Stimulated activated CD4-positive, alpha-beta T cell treated with anti-CD3 and anti-CD28 coated beads, Interleukin-2, amount 100 ng/mL, for 24 hours (primary cell): ENCODE measurements at places on chromosomes 5 and 9.

DNA sequence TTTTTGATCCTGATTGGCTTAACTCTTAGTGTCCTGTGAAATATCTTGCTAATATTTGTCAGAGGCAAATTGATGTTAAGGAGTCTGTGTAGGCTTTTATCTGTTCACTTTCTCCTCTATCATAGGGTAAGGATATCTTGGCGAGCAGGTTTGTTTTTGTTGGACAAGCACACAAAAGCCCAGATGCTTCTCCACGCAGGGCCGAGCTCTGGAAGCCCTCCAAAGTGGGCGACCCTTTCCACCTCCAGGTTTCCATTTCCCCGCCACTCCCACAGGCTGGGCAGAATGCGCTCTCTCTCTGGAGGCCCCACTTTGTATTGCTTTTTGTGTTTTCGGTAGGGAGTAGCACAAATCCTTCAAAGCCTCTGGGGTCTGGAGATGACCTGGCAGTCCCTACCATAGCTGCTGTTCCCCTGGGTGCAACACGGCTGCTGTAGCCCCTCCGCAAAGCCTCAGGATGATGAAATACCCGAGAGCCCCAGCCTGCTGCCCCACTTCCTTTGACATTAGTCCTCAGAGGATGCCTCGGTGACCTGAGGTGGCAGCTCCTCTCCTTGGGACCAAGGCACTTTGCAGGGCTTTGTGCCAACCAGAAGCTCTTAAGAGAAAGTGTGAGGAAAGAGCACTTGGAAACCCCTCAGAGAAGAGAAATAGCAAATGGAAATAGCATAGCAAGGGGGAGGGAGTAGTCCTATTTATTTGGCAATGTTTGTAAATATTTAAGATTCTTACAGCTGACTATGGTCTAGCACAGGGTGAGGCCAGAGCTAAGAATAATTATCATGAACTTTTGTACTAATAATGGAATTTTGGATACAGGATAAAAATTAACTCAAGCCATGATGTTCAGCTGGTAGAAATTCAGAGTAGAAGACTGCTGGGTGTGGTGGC is 122.8 kb downstream of the ARHGEF28 start:
- DNase-seq, result no peak

GRCh38 chr9:13590996-13591395 is 311.5 kb upstream of the MPDZ start:
- no peak for DNase-seq

GRCh38 chr5:161134956-161135355 is 282.9 kb upstream of the ATP10B start:
- no peak for DNase-seq

DNA sequence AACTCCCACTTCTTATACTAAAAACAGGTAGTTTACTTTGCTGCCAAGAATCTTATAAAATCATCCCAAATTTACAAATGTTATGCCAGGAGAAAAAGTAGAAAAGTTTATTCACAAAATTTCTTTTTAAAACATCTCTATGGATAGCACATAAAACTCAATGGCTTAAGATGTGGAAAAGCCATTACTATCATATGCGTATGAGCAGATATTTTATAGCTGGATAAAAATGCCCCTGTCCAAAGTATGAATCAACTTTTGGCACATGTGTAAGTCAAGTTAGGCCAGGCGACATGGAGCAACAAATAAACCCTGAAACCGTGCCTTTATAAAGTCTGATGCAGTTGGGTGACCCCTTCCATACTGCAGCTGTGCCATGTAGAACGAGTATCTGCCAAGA is 38.6 kb upstream of the FBP1 start:
- no peak for DNase-seq

GRCh38 chr5:2536632-2537377 is 214.7 kb downstream of the IRX2 start:
- no peak for DNase-seq

GRCh38 chr5:53063791-53064190 is 45.8 kb downstream of the MOCS2 start:
- DNase-seq, result no peak

DNA sequence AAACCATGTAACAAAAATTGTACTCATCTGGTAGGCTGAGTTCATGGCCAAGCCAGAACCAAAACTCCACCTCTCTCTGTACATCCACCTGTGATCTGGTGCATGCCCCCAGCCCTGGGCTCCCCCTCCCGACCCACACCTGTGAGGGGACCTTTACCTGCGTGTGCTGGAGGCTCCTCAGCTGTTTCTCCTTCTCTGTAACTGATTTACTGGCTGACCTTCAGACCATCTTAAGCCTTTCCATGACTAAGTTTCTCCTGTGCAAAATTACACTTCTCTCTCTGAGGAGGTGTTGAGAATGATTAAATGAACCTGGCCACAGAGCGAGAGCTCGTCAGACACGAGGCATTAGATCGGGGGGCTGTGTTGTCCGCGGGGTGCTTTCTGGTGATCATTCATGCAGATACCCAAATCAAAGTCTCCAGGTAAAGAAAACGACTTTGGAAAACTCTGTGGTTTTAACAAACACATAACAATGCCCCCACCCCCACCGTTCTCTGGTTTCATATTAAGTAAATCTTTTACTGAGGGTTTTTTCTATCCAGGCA is 136.4 kb downstream of the SEMA5A start:
- DNase-seq, result no peak

DNA sequence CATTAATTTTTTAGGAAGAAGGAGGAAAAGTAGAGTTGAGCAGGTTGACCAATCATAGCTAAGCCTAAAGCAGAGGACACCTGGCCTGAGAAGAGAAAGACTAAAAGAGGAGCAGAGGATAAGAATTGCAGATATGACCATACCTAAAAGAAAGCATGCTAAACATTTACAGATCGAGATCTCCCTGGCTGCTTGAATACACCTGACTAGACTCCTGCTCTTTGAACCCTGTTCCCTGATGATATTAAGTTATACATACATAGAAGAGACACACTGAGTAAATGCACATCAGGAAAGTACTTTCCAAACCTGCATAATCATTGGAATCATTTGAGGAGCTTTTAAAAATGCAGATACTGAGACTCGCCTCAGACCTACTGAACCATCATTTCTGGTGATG is 232.3 kb upstream of the ELL2 start:
- no peak for DNase-seq

GRCh38 chr9:34665067-34665380 is 2.6 kb upstream of the CCL27 start:
- DNase-seq, result no peak

GRCh38 chr5:112914584-112914983 is 7.4 kb downstream of the REEP5 start:
- DNase-seq, result no peak

- DNase-seq, result no peak
Measured at GRCh38 chr9:72577212-72577753, 55.9 kb downstream of the TMC1 start.

DNA sequence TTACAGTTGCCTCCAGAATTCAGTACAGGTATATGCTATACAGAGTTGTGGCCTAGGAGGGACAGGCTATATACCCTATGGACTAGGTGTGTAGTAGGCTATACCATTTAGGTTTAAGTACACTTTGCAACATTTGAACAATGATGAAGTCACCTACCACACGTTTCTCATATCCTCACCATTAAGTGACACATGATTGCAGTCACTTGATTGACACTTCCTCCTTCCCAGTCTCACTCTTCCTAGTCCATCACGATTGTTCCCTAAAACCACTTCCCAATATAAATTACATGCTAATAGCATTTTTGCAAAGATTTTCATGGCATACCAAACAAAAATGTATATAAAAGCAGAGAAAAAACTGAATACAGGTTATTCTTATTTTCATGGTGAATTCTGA is 312.2 kb downstream of the EPB41L4A start:
- DNase-seq, result no peak

DNA sequence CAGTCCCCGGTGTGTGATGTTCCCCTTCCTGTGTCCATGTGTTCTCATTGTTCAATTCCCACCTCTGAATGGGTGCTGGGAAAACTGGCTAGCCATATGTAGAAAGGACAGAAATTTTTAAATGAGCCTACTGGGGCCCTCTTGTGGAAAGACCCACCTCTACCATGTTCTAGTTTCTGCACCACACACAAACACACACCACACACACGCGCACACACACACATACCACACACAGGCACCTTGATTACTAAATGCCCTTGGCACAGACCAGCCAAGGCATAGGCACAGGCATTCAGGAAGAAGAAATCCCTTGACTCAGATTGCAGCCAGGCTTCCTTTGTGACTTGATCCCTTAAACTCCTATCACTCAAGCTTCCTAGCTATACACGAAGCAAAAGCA is 60.5 kb downstream of the SIL1 start:
- DNase-seq, result no peak

DNA sequence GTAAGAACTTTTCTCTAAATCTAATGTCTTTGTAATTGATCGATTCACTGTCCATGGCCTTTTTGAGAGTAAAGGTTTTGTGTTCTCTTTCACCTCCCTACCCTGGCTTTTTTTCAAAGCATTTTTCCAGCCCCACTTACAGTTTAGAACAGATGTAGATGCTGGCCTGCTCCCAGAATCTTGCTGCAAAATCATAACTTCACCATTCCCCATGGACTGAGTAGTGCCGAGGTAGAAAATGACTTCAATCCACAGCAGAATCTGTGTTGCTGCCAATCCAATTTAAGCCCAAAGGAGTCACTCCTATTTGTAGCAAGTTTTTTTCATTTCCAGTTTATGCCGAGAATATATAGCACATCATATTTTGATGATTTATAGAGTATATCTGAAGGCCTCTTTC is 46.5 kb upstream of the CEMIP2 start:
- DNase-seq, result no peak

DNA sequence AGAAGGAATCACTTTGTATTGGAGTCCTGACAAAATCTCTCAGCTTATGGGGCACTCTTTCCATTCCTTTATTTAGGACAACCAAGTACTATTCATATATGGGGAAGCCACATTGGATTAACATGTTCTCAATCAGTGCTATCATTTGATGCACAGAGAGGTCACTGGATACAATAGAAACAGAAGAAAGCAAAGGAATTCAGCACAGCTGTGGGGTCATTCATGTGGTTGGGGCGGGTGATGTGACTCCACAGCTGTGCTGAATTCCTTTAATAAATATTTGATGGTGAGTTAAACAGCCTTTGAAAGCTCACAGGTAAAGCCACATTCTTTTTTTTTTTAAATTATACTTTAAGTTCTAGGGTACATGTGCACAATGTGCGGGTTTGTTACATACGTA is 854 bp upstream of the TEX48 start:
- DNase-seq, result no peak

DNA sequence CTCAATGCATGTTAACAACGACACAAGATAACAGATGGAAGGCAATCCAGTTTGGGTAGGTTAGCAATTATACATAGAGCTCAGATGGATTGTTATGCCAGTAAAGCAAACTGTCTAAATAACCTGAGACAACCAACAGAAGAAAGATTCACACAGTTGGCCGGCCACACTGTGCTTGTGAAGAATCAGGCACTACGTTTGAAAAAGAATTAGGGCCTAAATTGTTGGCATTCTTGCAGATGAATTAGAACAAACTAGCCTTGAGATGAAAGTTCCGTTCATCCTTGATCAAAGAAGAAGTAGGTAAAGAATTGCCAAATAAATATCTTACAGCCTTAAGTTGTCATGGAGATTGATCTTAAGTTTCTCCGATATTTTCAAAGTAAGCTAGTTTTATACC is 210.6 kb downstream of the CDH18 start:
- DNase-seq, result no peak

DNA sequence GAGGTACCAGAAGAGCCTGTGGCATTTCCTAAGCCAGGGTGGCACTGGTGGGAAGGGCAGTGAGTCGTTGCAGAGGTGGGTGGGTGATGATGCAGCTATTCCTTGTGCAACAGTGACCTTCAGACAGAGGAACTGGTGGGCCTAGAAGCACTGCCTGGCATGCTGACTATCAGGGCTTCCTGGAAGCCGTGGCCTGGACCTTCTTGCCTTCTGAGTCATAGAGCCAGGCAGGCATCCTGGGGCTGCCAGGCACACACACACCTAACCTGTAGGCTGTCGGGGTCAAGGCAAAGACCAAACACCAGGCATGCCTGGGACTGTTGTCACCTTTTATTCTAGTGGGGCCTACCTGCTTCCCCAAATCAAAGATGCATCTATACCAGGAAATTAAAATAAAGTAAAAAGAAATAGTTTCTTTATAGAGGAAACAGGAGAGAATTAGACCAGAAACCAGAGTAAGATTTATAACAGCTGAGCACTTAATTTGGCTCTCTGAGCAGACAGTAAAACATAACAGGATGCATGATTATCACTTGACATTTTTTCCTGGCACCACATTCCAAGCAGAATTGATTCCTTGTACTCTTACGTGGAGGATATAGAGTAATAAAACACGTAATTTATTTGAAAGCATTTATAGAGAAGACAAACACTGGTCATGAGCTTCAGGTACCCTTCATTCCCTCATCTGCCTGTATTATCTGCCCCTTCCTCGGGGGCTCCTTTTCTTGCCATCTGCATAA is 25.1 kb downstream of the NANS start:
- peak; percentile 34 for DNase-seq

DNA sequence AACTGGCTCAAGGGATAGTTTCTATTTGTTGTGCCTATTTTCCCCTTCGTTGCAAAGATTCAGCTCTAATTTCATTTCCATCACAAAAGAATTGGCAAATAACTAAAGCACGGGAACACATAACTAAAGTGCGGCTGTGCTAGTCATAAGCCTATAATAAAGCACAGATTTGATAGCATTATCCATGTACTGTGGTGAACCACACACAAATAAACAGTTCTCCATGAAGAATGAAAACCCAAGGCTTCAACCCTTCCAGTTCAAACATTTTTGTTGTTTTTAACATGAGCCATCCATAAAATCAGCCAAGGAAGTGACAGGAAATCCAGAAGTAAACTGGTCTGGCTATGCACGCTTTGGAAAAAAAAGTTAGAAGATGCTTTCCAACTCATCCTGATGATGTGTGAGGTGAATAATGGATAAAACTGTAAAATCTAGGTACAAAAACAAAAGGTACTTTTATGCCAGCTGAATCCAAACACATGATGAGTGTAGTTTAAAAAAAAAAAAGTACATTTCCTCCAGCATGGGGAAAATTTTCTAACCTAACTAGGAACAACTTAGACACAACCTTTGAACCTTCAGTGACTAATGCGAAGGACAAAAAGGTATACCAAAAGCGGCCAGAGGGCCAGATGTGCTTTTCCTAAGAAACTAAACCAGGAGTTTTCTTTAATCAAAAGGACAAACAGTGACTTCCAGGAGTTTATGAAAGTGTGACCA is 10.2 kb downstream of the ZNF608 start:
- DNase-seq, result no peak

GRCh38 chr9:22041775-22042174 is 32.7 kb upstream of the CDKN2B start:
- no peak for DNase-seq

GRCh38 chr9:125493384-125493783 is 213.6 kb downstream of the MAPKAP1 start:
- no peak for DNase-seq

DNA sequence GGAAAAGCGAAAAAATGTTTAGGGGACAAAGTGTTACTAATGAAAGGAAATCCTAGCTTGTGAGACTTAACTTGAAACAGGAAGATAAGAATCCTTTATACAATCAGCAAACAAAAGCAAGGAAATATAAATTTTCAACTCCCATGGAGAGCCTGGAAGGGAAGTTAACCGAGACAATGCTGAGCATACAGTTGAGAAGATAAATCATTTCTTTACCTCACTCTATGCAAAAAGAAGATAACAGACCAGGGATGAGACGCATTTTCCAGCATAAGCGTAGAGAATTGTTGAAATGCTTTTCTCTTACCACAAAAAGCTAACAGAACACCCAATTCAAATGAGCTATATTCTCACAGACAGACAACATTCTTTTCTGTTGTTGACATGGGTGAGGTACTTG is 309.6 kb downstream of the CWC27 start:
- DNase-seq, result no peak

GRCh38 chr5:127602481-127602880 is 46.4 kb upstream of the CTXN3 start:
- DNase-seq, result no peak
